ENCODE measurements at places on chromosomes 1 and 21.

DNA sequence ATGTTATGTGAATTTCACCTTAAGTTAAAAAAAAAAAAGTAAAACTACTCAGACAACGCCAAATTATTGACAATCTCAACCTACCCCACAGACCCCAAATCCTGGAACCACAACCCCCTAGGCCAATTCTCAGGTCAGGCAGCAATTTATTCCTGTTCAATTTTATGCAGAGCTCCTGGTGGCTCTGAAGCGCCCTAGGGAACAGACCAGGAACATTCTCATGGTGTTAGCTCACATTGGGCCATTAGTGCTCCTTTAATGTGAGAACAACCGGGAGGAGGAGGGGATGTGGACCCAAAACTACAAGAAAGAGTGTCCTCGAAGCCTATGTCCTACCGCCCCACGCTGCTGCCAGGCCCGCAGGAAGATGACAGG, 403 bp upstream of the PSEN2 start:
- no peak for DNase-seq

DNA sequence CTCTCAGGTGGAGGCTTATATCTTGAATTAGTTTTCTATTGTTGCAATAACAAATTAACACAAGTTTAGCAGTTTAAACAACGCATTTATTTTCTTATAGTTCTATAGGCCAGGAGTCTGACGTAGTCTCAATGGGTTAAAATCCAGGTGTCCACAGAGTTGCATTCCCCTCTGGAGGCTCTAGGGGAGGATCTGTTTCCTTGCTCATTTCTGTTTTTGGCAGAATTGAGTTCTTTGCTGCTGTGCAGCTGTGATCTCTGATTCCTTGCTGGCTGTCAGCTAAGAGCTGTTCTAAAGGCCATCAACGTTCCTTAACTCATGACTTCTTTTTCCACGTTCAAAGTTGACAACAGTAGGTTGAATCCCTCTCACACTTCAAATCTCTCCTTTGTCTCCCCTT, 31.8 kb downstream of the S100A10 start:
- no peak for DNase-seq

- DNase-seq: no peak
These were observed 39.9 kb downstream of the IL6R start for GRCh38 chr1:154445040-154445472.

GRCh38 chr1:153888533-153888932, 34.2 kb downstream of the GATAD2B start:
- DNase-seq: no peak
